ENCODE measurements at places on chromosomes 3 and 15.

DNA sequence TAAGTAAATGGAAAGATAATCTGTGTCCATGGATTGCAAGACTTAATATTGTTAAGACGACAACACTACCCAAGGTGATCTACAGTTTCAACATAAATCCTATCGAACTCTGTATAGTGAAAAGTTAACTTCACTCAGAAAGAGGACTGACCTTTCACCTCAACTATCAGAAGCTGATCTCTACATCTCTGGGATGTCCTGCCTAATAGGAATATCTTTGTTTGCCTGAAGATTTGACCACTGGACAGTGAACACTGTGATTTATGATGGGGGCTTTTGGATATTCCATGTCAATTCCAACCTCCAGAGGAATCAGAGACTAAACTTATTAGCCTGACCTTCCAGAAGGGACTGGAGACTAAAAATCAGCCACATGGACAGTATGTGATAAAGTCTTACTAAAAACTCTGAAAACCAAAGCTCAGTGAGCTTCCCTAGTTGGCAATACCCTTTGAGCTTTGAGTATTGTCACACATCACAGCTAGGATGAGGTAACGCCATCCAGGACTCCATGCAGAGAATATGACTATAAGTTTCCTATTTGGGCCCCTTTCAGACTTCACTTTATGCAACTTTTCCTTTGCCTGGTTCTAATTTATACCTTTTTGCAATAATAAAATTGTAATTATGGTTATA lies 164.9 kb upstream of the SETMAR start:
- DNase-seq: no peak

DNA sequence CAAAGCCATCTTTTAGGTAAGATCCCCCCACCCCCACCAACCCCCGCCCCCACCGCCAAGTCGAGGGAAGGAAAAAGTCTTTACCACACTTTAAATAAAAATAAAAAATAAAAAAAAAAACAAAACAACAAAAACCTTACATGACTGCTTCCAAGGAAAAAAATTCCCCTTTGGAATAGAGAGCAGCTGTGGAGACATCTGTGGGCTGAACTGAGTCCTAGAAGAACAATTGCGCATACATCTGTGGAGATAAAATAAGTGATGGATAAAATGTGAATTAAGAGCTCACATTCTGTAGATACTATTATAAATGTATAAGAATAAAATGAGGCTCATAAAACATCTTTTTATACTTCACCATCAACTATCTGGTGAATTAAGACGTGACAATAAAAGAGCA lies 601.7 kb upstream of the AGTR1 start:
- DNase-seq: no peak

GRCh38 chr3:57256844-57257243 lies 29.3 kb downstream of the APPL1 start:
- no peak for DNase-seq

- DNase-seq: peak; percentile 83
Measured at GRCh38 chr15:38531509-38531908, 33.1 kb downstream of the RASGRP1 start.

DNA sequence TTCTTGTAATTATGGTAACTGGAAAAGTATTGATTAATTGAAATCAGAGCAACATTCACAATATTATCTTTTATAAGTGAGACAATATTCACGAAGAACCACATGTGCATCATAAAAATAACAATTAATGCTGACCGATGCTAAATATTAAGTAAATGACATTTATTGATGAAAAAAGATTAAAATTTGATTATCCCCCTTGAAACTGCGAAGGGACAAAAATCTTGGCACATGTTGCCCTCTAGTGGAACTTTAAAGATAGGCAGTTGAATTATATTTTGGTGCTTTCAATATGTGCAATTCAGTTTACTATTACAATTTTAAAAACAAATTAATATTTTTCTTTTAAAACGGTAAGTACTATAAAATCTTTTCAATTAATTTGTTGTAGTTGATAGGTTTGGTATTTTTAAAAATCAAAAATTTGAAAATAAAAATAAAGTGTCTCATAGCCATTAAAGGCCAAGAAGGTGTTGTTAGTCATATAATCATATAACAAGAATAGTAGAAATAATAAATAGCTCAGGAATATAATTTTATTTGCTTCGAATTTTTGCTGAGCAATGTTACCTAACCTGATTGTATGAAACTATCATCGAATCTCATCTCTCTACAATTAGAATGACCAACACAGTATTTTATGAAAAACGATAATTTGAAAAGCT lies 270.2 kb downstream of the ROBO1 start:
- DNase-seq: peak; percentile 12

DNA sequence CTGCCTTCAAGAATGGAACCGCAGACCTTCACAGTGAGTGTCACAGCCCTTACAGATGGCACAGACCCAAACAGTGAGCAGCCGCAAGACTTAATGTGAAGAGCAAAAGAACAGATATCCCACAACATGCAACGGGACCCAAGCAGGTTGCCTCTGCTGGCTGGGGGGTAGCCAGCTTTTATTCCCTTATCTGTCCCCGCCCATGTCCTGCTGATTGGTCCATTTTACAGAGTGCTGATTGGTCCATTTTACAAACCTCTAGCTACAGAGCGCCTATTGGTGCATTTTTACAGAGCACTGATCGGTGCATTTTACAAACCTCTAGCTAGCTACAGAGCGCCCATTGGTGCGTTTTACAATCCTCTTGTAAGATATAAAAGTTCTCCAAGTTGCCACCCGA lies 102.0 kb upstream of the IGF1R start:
- no peak for DNase-seq

GRCh38 chr15:50857763-50858162 lies 50.7 kb upstream of the AP4E1 start:
- no peak for DNase-seq

DNA sequence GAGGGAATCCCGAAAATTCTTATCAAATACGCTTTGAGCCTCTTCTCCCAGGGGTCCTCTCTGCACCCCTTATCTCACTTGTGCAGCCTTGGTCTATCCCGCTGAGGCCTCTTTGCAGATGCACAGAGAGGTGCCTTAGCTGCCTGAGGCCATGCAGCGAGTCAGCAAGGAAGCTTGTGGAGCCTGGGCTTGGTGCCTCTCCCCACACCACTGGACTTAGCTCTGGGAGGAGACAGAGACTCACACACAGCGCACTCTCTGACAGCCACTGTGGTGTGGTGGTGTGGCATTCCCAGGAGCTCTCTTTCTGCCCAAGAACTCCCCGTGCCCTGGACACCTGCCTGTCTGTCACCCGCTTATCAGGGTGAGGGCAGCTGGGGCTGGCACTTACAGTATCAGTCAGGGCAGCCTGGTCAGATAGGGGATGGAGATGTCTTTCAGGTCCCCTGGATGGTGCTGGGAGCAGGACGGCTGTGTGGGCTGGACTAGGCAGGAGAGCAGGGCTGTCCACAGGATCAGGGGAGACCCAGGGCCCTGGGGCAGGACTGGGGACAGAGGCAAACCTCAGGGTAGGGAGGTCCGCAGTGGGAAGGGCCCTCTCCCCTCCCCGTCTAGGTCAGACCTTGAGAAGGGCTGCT lies 10.2 kb upstream of the LINGO1 start:
- no peak for DNase-seq

GRCh38 chr3:101900736-101901135 lies 51.4 kb downstream of the NFKBIZ start:
- DNase-seq: no peak

GRCh38 chr3:143812481-143812880 lies 35.8 kb downstream of the SLC9A9 start:
- DNase-seq: no peak

DNA sequence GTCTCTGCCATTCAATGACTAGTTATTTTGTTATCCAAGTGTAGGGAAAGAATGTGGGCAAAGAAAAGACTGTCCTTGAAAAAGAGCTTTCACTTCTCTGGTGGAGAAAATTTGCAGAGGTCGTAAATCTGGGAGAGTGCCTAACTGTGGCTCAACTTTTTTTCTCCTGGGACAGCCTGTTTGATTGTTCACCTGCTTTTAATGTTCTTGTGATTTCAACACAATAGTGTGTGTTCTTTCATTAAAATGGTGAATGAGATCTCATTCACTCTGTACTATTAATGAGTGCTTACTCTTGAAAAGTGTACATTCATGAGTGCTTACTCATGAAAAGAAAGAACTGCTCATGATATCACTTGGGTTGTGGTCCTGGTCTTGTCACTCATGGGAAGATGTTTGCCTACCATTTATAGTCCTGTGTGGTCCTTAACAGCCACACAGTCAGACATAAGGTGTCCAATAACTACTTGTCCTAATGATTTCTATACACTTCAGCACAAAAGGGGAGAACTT lies 567.3 kb downstream of the GRM7 start:
- no peak for DNase-seq

GRCh38 chr3:151281671-151282324 lies 3.5 kb upstream of the P2RY14 start:
- DNase-seq: peak; percentile 81

DNA sequence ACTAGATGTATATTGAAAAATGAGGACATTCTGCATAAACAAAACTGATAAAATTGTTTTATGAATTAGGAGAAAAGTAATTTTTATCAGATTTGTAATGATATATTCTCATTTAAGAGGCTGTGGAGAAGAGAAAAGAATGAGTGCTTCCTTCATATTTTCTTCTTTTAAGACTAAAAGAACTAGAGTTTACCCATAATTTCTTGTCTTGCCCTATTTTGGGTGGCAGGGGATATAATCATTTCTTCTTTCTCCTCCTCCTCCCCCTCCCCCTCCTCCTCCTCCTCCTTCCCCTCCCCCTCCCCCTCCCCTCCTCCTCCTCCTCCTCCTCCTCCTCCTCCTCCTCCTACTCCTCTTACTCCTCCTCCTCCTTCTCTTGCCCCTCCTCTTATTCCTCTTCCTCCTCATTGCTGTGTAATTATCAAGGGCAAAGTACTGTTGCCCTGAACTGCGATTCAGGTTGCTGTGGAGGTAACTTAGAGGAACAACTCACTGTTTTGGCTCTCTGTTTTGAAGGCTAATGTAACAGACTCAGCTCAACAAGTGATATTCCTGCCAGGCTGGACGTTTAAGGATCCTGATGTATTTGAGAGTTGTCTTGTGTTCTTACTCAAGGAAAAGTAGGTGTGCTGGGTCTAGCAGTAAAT lies 555.4 kb downstream of the AGBL1 start:
- no peak for DNase-seq

DNA sequence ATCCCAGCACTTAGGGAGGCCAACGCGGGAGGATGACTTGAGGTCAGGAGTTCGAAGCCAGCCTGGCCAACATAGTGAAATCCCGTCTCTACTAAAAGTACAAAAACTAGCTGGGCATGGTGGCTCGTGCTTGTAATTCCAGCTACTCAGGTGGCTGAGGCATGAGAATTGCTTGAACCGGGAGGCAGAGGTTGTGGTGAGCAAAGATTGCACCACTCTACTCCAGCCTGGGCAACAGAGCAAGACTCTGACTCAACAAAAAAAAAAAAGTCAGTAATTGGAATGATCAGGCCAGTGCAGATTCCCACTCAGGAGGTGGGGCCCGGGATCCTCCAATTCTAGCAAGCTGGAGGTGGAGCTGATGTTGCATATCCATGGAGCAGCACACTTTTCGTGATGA lies 5.6 kb downstream of the CFAP92 start:
- no peak for DNase-seq

- no peak for DNase-seq
Measured at GRCh38 chr3:127814325-127814781, 8.0 kb downstream of the MGLL start.

GRCh38 chr3:184604615-184605290 lies 43.2 kb downstream of the EPHB3 start:
- no peak for DNase-seq

DNA sequence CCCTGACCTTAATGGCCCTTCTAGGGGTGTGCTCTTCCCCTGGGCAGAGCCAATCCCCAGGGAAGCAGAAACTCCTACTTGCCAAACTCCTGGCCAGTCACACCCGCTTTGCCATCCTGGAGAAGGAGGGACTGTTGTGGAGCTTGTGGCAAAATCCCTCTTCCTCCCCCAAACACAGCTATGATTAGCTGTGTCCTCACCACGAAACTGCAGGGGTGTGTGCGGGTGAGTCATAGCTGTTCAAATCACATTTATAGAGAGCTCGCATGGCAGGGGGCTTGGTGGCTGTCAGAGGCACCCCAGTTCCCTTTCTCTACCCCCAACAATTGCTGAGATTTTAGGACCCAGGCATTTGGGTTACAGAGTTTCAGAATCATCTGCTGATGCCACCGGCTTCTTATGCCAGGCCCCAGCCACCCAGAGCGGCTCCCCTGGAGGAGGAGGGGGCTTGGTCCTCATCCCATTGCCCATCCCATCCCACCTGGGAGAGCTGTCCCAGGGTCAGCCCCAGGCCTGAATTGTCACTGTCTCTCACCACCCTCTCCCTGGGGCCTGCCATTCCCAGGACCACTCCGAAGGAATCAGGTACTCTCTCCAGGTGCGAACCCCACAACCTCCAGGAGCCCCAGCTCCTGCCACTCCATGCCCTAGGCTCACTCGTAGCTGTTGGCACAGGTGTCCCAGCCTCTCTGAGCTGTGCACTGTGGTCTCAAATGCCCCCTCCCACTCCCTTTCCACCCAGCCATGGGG lies 28.8 kb upstream of the MAGEF1 start:
- peak; percentile 74 for DNase-seq

- DNase-seq: no peak
Measured at GRCh38 chr15:81394603-81395002, 20.6 kb upstream of the TMC3 start.

DNA sequence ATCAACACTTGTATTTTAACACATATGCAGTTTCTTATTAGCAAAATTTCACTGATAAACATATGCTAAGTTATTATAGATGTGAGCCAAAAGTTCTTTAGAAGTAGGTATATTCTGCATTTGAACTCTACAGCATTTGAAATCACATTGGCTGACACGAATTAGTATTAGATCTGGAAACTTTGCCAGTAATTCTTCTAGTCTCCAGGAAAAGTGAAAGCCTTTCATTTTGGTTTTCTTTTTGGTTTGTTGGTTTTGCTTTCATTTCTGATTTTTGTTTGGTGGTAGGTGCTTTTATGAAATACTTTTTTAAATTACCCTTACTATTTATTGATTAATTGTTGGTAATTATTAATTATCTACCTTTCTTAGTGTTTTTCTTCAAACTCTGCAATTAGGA lies 72.9 kb downstream of the RBMS3 start:
- no peak for DNase-seq

GRCh38 chr3:42476225-42477125 lies 26.0 kb upstream of the VIPR1 start:
- DNase-seq: no peak

DNA sequence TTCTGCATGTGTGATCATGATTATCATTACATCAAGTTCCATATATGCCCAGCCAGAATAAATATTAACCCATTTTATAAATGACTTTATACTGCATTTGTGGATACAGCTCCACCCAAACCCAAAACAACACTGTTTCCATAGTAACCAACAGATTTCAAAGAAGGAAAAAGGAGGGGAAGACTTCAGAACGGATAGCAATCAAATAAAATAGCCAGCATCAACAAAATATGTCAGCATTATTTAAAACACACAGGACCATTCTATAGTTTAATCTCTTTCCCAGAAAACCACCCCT lies 114.4 kb downstream of the FOXP1 start:
- DNase-seq: no peak

GRCh38 chr3:187906416-187906815 lies 161.1 kb upstream of the BCL6 start:
- no peak for DNase-seq

Data from fibroblast of skin of back (primary cell).